Body of pancreas (tissue), 4 donors: ENCODE measurements at places on chromosomes 7 and 10. TPM values are rescaled to one million over a fixed set of nuclear protein-coding genes. Genes with fewer than 3 reads are reported as not detected.

The CRYGN gene
- not detected for total RNA-seq

The DKK1 gene
- not detected for total RNA-seq

The SHH gene
- 0.33 TPM for total RNA-seq

The DOCK1 gene
- total RNA-seq = 34.3 TPM

DNA sequence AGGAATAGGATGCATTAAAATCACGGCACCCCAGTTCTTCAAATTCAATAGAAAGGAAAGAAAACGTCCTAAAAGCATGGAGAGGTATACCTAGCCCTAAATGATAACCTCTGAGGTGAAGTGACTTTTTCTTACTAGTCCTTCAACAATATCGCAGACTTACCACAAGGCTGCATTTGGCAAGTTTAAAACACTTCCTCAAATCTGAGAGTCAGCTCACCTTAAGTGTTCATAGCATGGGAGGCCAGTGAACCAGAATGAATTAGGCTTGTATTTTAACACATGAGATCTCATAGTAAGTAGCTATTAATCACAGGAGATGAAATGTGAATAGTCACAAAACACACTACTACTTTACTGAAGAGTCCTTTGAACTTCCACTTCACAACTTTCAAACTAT is 124.2 kb downstream of the RNF32 start:
- no peak overlapping the region for H3K27ac ChIP-seq
- no peaks in the 10 kb centered on the region for H3K27me3 ChIP-seq
- no peaks in the 10 kb centered on the region for H3K36me3 ChIP-seq
- H3K4me3 ChIP-seq = no peak overlapping the region
- H3K4me1 ChIP-seq = no peaks in the 10 kb centered on the region

- no peak overlapping the region for H3K4me3 ChIP-seq
- H3K27me3 ChIP-seq = no peaks in the 10 kb centered on the region
- H3K27ac ChIP-seq = no peak overlapping the region
These were observed 56.3 kb upstream of the CAMK2B start for GRCh38 chr7:44381494-44382220.

GRCh38 chr7:54115028-54115763 is 427.0 kb upstream of the VSTM2A start:
- no peak overlapping the region for H3K27ac ChIP-seq
- H3K36me3 ChIP-seq = no peaks in the 10 kb centered on the region

GRCh38 chr7:150404172-150404804 is 25.2 kb downstream of the ZNF775 start:
- no peaks in the 10 kb centered on the region for H3K36me3 ChIP-seq
- peak overlapping the region; percentile 30 for H3K4me3 ChIP-seq
- H3K4me1 ChIP-seq = peaks cover 58% of the 10 kb centered on the region
- H3K27me3 ChIP-seq = no peaks in the 10 kb centered on the region
- DNase-seq = peak; percentile 12
- H3K27ac ChIP-seq = peak overlapping the region; percentile 86
